Omental fat pad (tissue), 4 donors: ENCODE measurements at places on chromosomes 6 and 20. TPM values are rescaled to one million over a fixed set of nuclear protein-coding genes. Genes with fewer than 3 reads are reported as not detected.

Gene CST1
- not detected for total RNA-seq

Gene ERVFRD-1
- not detected for total RNA-seq

GRCh38 chr20:50572938-50573777 lies 63.0 kb downstream of the PTPN1 start:
- peak; percentile 14 for DNase-seq

- DNase-seq = no peak
These were observed 1217.7 kb downstream of the EPHA7 start for GRCh38 chr6:92201618-92202017.

GRCh38 chr6:2918936-2919335 lies 15.8 kb upstream of the SERPINB9 start:
- DNase-seq = no peak
